ENCODE measurements at places on chromosomes 4 and X.
A peak's percentile ranks its signal among the peaks of the same experiment; 100 is the strongest.

- DNase-seq = no peak
Measured at GRCh38 chr4:48081196-48081595, 52.9 kb downstream of the TXK start.

- no peak for DNase-seq
Measured at GRCh38 chrX:110015915-110016314, 13.0 kb downstream of the TMEM164 start.

DNA sequence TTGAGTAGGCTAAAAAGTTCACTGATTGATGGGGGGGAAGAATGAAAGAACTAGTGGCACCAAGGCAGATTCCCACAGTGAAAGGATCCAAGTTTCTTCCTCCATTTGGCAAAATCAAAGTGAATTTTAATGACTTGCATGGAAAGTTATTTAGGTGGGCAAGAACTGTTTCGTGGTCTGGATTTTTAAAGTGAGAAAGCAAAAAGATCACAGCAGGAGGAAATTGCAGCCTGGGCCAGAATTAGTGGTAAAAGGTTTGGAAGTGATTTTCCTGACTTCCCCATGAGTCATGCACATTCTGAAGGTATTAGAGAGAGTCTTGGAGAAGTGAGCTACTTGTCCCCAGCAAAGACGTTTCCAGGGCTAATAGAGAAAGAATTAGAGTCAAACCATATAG lies 207.8 kb downstream of the ANTXR2 start:
- DNase-seq = no peak

- DNase-seq = peak; percentile 63
Measured at GRCh38 chr4:26787461-26788340, 72.9 kb upstream of the STIM2 start.

- no peak for DNase-seq
Measured at GRCh38 chr4:87049508-87049907, 114.7 kb downstream of the AFF1 start.

DNA sequence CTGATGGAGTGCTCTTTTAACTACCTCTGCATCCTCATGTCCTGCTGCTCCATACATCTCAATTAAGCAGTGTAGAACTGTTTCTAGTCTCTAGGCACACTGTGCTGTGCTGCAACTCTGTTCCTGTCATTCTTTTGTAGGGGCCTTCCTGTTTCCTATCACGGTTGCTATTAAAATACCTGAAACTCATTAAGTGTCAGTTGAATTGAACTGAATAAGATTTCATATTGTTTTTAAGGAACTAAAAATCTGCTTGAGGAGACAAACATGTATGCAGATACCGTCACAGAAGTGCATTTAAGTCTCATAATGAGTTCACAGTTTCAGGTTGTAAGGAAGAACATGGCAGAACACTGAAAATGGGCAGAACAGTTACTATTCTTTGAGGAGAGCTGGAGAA lies 170.1 kb downstream of the LARP7 start:
- no peak for DNase-seq

DNA sequence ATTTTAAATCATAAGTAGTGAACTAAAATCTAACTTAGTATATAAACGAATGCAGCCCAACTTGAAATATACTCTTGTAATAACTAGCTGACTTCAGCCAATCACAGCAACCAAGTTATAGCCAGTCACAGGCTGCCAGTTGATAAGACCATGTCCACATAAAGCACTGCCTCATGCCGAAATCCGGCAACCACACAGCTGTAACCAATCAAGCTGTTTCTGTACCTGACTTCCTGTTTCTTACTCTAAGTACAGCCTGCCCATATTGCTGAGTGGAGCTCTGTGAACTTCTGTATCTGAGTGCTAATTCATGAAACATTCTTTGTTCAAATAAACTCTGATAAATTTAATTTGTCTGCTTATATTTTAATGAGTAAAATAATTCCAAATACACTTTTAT lies 805.3 kb upstream of the EPHA5 start:
- no peak for DNase-seq

DNA sequence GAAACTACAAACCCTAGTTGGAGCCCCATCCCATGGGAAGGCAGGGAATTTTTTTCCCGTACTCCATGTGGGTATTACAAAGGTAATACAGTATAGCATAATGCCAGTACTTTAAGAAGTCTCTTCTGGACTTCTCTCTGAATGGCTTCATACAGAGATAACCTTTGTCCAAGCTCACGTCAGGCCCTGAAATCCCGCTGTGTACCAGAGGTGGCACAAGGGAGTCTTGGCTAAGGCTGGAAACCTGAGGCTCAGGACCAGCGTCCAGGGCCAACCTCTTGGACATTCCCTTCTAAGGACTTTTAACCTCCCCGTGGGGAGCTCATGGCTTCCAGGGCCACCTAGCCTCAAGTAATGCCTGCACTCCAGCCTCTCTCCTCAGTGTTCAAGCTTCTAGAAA lies 338.9 kb upstream of the FAM241A start:
- DNase-seq = no peak

- peak; percentile 78 for DNase-seq
Measured at GRCh38 chr4:185597532-185598188, 62.4 kb upstream of the PDLIM3 start.

DNA sequence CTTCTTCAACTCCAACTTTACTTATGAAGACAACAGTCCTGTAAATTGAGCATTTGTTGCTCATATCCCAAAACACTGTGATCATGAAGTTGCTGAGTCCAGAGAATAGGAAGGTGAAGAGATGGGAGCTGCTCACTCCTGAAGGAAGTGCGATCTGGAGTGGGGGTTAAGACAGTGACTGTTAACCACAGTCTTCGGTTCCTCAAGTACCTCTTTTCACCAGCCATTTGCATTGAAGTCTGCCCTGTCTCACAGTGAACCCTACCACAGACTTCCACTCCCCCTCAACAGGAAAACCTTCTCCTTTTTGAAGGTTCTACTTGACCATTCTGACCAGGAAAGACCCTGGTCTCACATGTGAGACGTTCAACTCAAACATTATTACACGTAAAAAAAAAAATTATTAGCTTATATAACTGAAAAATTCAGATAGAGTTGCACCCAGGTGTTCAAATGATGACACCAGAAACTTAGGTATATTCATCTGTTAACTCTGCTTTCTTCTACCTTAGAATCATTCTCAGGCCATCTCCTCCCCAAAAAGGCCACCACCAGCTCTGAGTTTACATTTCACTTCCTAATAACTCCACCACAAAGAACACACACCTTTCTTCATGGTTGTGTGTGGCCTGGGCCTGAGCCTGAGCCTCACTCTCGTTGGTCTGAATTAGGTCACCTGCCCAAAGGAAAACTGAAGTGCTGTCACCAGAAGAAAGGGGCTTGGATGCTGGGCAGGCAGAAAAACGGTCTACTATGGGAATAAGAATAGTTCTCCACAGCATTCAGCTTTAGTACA lies 199.2 kb downstream of the DCTD start:
- DNase-seq = no peak

- no peak for DNase-seq
Measured at GRCh38 chr4:156593464-156593863, 378.1 kb downstream of the PDGFC start.

DNA sequence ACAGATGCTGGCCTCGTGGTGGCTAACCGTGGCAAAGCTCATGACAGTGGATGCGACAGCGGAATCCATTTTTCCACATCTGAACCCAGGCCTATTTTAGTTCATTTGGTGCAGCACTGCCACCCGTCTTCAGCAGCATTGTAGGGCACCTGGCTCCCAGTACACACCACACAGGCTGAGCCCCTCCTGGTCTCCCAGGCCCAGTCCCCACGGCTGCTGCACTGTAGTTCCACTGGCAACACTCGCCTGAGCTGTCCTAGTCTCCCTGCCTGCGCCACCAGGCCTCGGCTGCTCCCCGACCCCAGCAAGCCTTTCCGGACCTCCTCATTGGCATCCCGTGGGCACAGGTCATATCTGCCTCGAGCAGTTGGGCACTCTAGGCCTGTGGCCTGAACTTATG lies 76.2 kb downstream of the MTMR1 start:
- no peak for DNase-seq

DNA sequence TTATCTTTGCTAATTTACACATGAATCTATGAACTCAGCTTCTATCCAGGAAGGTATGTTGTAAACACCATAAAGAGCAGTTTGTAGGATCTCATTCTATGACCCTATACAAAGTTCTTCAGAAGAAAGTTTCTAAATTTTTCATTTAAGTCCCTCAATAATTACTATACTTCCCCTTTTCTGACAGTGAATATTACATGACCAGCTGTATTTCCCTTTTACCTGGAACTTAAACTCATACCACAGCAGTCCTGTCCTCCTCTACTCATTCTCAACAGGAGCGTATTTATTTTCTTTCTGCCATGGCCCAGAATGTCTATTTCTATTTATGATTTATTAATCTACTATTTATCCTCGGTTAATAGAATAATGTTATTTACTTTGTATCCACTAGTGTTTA lies 15.8 kb downstream of the RASGEF1B start:
- DNase-seq = no peak

GRCh38 chr4:82681754-82682153 lies 116.8 kb downstream of the SCD5 start:
- DNase-seq = no peak

DNA sequence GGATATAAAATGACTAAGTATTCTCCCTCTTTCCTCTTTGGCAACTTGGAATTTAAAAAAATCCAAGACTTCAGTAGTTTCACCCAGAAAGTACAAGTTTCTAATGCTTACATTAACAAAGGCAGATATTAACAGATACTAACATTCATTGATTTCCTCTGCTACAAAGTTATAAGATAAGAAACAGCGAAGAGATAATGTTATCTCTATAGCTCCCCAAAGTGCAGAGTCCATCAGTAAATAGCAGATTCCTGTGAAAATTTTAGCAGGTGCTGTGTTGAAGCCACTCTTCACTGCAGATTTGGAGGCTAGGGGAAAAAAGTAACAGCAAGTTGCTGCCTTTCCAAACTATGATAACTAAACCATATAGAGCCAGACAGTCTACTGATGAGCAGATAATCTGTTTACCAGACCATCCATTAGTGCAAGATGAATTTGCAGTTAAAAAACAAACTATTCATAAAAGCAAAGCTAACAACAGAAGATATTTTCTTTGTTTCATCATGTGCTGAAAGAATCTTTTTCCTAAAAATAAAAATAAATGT lies 3.3 kb upstream of the CAMK2D start:
- no peak for DNase-seq

- DNase-seq = no peak
Measured at GRCh38 chrX:1475881-1476280, 23.2 kb upstream of the ASMTL start.

DNA sequence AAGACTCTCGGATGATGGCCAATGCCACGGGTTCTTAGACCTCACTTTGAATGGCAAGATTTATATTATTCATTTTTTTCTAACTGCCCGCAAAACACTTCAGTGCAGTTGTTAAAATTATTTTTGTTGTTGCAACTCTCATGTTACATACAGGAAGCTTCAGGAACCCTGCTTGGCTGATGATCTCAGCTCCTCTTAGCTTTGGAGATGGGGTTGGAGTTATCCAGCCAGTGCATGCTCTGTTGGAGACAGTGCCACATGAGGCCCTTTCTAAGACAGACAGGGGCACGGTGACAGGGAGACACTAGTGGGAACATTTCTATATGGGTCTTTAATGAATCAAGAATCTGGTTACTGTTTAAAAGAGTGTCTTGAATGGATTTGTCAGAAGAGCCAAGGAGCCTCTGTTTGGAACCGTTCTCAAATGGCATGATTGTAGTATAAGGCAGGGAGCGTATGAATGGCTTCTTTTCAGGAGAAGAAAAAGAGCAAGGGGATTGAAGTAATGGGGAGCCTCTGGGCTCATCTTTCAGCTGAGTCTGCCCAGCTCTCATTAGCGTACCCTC lies 61.9 kb upstream of the ENPP6 start:
- DNase-seq = peak; percentile 6

DNA sequence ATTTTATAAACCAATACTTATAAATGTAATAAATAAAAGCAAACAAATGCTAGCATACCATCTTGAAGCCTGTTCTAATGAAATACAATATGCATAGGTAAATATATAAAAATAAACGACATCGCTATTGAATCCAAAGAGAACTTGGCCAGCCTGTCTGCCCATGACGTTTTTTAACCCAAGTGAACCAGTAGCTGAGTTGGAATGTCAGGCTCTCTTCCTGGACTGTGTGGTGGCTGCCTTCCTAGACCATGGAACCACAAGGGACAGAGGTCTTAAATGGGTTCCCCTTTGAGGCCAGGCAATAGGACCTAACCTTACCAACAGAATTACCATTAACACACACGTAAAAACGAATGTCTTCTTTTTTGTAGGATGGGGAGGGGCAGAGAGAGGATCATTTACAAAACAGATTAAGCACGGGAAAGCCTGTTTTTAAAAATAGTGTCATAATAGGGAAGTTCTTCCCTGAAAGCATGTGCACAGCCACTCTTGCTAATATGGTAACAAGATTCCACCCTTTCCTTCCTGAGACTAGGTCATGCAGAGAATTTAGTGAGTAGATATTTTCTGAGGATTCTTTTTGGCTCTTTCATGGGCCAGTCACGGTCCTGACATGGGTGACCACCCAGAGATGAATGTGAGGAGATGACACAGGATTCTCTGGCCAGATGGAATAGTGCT lies 69.4 kb upstream of the ACSL1 start:
- no peak for DNase-seq

- DNase-seq = no peak
Measured at GRCh38 chrX:82384401-82384800, 1123.7 kb upstream of the POU3F4 start.

DNA sequence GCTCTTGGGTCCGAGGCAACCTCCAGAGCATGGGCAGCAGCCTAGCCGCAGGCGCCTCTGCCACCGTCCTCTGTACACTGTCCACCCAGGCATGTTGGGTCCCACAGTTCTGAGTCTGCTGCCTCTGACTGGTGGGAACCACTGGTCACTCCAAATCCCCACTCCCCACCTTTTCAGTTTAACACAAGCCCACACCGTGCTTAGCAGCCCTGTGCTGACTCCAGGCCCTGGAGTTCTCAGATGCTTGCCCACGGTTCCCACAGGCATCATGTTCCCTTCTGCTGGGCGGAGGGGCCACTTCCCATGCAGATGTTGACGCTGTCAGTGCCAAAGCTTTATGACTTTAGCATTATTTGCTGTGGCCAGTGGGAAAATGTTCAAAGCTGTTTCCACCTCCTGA lies 104.5 kb downstream of the SCD5 start:
- DNase-seq = no peak

DNA sequence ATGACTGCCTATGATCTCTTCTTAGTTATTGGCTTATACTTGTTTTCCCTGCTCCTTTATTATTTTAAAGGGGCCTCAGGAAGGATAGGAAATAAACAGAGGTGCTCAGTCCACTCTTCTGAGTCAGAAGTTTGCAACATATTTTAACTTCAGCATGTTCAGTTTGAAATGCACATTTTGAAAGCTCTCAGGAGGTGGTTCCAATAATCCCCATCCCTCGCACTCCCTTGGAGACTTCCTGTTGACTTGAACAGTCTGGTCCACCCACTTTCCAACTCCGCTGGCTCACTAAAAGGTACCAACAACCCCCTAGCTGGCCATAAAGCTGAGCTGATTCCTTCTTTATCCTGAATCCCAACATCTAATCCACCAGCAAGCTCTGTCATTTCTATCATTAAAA lies 78.3 kb upstream of the DUSP21 start:
- DNase-seq = no peak

GRCh38 chr4:164440199-164440598 lies 313.7 kb upstream of the SMIM31 start:
- DNase-seq = no peak

All from adrenal gland (tissue), 19 donors.